ENCODE measurements at places on chromosomes 5 and 9.

DNA sequence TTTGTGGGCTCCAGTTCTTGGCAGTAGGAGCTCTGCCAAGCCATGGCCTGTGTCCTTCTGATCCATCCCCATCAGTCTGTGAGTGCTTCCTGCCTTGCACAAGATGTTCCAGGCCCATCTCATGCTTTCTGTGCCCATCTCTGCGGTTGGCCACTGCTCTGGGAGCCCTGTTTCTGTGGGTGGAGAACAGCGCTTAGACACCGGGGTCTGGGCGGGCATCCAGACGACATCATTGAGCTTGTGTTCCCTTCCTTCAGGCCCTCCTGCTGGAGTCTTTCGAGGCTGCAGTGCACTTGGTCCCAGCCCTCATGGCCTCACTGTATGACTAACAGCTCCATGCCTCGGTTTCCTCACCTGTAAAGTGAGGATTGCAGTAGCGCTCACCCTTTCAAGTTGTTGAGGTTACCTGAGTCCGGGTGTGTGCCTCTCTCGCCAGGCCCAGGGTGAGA is 14.9 kb upstream of the CARD19 start:
- DNase-seq, result peak; percentile 44

- DNase-seq, result no peak
Measured at GRCh38 chr5:73106335-73106734, 14.0 kb upstream of the TMEM171 start.

DNA sequence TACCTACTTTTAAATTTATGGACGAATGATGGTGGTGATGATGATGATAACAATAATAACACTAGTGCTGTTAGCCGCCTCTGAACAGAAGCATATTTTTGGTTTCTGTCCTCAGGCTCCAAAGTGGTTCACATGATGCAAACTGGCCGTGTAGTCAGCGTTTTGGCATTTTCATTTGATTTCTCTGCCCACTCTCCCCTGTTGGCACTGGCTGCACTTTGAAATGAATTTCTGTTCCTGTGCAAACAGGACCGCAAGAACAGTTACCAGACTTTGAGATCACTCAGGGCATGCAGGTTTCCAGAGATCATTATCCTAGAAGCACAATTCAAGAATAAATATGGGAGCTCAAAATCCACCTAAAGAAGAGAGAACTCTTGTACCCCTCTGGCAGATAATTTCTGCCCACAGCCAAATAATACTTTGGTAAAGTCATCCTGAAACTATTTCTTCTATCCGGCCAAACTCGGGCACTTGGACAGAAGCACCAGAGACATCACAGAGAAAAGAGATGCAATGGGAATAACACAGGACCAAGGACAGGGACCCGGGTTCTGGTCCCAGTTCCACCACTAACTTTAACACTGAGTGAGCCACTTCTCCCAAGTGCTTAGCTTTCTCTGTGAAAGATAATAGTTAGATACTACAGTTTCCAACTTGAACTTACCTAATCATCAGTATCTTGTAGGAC is 201.7 kb upstream of the PTGER4 start:
- DNase-seq, result peak; percentile 68

GRCh38 chr5:116452774-116453368 is 121.8 kb downstream of the SEMA6A start:
- DNase-seq, result no peak

GRCh38 chr5:10984021-10984715 is 223.1 kb upstream of the DAP start:
- DNase-seq, result no peak

DNA sequence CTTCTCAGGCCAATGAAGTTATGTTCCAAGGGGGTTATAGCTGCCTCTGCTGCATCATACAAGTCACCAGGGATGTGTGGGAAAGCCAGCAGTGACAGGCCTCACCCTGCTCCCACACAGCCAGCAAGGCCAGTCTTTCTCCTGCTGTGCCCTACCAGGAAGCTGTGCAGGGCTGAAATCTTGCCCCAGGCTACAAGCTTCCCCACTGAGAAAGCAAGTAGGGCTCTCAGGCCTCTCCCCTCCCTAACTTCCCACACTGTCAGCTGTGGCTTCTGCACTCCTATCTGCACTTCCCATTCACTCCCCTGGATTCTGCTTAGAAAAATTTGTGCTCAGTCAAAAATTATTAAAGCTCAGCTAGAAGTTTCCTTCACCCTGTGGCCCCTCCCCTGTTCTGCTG is 611.2 kb upstream of the ZNF608 start:
- no peak for DNase-seq

DNA sequence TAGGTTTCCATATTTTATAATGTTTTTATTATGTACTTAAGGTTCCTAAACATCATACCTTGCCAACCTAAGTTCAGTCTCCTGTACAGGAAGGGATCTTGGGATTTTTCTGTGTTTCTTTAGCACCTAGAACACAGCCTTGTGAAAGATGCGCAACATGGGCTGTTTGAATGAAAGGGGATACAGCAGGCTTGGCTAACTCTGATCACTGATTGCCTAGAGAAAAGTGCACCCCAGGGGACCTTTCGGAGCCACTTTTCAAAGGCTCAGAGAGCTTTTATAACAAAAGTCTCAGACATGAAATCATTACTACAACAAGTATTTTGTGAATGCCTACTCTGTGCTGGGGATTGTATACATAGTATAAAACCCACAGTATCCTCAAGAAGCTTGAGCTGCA is 261.6 kb downstream of the BNC2 start:
- DNase-seq, result no peak

- peak; percentile 34 for DNase-seq
Measured at GRCh38 chr9:109101810-109102209, 17.9 kb downstream of the TMEM245 start.

- no peak for DNase-seq
Measured at GRCh38 chr9:3507395-3508077, 18.3 kb downstream of the RFX3 start.

- DNase-seq, result peak; percentile 44
Measured at GRCh38 chr9:36132086-36132485, 4.4 kb upstream of the GLIPR2 start.

GRCh38 chr9:114433086-114433485 is 45.3 kb upstream of the AKNA start:
- no peak for DNase-seq

GRCh38 chr9:3343671-3344070 is 182.1 kb downstream of the RFX3 start:
- DNase-seq, result no peak

GRCh38 chr9:14525856-14526255 is 167.4 kb downstream of the ZDHHC21 start:
- no peak for DNase-seq

DNA sequence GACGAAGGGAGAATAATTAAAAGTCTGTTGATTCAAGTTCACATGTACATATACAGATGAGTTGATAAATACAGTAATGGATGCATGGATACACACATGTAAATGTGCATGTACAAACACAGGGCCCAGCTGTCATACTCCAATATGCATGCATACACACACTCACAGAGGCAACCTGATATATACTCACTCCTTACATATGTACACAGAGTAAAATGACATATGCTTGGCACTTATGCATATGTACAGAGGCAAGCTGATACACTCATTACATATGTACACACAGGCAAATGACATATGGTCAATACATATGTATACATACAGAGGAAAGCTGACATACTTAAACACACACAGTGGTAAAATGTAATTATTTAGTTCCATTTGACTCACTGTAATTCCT is 7.2 kb upstream of the TMEFF1 start:
- DNase-seq, result no peak

DNA sequence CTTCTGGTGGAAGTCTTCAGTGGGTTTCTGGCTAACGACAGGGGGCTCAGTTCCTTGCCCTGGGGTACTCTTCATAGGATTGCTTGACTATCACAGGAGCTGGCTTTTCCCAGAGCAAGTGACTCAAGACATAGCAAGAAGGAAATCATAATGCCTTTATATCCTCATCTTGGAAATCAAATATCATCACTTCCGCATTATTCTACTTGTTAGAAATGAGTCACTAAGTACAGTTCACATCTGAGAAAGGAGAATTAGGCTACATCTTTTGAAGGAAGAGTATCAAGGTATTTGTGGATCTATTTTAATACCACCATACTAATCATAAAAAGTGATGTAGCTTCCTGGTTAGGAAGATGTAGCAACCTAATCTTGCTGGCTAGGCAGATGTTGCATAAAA is 148.2 kb upstream of the RAI14 start:
- no peak for DNase-seq

DNA sequence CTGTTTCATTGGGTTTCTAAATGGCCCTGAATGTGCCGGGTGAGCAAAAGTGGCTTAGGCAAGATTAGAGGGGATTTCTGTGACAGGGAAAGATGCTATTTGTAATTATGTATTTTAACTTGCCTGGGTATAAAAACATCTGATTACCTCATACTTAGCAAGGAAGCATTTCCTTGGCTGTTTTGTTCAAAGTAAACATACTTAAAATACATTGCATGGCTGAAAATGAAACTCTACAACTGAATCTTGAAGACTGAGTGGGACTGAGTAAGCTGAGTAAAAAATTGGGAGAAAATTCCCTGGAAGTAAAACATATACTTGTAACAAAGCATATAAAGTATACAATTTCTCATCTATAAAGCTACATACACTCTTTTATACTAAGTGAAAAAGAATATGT is 197.5 kb downstream of the IRX1 start:
- no peak for DNase-seq

- peak; percentile 53 for DNase-seq
Measured at GRCh38 chr9:104810421-104811339, 46.8 kb downstream of the NIPSNAP3B start.

DNA sequence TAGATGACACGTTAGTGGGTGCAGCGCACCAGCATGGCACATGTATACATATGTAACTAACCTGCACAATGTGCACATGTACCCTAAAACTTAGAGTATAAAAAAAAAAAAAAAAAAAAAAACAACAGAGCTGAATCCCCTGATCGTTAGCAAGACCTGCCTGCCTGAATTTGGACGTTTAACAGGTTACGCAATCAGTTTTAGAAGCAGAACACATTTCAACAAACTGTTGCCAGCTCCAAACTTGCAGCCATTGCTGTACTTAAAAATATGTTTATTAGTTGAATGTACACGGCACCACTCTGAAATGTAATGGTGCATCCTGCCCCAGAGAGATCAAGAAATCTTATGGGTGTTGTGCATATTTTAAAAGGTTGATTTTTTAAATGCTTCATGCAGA is 680.0 kb downstream of the TLE4 start:
- DNase-seq, result no peak

DNA sequence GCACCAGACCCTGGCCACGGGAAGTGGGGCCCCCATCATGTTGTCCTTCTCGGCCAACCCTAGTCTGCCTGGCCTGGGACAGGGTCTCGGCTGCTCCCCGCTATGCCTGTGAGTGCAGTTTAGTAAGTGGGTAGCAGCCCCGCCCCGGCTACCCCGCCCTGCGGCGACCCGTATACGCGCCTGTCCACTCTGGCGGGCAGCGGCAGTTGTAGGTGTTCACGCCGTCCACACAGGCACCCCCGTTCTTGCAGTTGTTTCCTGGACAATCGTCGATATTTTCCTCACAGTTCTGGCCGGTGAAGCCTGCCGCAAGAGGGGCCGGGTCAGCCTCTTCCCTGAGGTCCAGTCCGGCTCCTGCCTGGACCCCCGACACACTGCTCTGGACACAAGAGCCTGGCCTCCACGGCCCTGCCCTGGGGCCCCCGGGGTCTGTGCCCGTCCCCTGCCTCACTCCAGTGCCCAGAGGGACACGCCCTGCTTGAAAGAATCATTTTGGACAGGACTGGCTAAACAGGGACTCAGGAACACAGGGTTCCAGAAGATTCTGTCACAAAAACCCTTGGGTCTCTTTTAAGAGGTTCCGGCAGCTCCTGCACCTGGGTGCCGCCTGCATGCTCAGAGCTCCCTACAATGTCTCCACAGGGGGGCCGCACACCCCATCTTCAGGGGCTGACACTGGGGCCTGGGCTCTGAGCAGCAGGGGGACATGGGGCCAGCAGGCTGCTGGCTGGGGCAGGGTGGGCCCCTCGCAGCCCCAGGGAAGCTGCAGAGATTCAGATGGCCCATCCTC is 26.4 kb downstream of the NOTCH1 start:
- DNase-seq, result no peak

GRCh38 chr5:10602031-10602806 is 38.3 kb downstream of the ANKRD33B start:
- no peak for DNase-seq

GRCh38 chr5:139196296-139196956 is 1.7 kb downstream of the SIL1 start:
- no peak for DNase-seq

DNA sequence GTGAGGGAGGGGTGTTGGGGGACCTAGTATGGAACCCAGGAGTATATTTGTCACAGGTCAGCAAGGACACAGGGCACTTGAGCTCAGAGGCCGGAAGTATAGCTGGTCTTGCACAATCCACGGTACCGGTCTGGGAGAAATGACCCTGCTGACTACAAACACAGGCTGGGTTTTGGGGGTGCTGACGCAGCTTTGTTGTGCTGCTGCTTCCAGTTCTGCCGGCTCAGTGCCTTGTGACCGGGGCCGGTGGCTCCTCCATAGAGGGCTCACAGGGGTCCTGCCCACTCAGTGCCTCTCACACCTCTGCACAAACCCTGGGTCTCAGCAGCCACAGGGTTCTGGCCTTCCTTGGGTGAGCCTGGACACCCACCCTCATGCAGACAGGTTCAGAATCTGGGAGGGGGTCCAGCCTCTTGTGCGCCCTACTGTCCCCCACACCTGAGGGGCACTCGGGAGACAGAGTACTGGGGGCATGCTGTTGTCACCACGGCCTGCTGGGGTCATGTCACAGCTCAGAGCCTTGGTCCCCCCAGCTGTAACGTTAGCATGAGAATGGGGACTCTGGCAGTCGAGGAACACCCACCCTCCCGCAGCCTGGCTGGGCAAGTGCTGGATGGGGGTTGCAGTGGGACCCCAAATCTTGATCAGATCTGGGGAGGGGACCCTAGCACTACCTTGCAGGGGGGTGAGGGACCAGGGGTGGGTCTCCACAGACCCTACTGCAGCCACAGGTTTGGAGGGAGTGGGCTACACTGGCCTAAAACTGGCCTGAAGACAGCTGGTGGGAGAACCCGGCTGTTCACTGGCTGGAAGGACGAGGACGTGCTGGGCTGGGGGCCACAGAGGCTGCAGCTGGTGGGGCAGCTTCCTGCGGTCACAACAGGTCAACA is 17.7 kb downstream of the NINJ1 start:
- DNase-seq, result peak; percentile 75

GRCh38 chr9:306907-307306 is 92.2 kb downstream of the DOCK8 start:
- DNase-seq, result no peak

DNA sequence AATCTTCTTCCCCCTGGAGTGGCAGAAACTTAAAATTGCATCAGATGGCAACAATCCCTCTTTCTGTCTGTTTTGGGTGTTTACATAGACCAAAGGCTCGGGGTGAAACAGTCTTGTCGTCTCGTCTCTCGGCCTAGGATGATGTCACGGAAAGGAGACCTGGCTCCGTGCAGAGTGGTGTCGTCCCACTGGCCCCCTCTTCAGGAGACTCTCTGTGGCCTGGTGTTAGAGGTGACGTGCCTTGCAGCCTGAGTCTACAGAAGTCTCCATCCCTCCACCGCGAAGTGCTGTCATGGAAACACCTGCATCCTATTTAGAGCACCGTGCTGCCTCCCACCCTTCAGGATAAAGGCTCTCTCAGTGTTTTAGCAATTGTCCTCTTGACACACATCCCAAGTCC is 409.7 kb downstream of the IRX1 start:
- DNase-seq, result no peak
